ENCODE measurements at places on chromosomes 1 and 21.

DNA sequence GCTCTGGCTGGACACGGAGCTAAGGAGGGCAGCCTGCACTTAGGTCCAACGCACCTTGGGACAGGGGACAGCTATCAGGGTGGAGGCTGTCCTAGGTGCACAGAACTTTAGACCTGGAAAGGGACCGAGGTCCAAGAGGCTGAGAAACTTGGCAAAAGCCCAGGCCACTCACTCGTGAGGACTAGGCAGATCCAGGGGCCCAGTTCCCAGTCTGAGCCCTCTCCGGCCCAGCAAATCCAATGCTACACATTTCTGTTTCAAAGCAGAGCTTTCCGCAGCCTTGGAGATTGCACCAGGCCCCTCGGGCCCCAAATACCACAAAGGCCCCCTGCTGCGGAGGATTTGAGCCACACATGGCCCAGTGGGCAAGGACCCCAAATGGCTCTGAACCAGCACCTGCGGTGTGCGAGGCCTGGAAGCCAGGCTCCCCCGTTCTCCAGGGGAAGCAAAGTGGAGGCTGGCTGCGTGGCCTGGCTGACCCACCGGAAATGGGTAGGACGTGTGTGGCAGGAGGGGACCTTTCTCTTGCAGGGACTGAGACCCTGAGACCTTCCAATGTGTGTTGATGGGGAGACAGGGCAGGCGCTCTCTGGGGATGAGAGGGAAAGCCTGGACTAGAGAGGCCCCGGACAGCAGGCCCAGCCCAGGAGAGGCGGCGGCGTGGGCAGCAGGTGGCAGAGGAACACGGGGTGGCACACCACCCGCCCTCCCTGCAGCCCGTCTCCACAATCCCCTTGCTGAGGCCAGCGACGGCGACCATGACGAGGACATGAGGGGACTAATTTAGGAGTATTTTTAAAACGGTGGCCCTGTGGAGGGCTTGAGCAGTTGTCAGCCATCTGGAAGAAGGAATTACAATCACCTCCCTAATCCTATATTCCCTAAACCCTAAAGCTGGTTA, 118.7 kb downstream of the CASZ1 start:
- no peak for DNase-seq

DNA sequence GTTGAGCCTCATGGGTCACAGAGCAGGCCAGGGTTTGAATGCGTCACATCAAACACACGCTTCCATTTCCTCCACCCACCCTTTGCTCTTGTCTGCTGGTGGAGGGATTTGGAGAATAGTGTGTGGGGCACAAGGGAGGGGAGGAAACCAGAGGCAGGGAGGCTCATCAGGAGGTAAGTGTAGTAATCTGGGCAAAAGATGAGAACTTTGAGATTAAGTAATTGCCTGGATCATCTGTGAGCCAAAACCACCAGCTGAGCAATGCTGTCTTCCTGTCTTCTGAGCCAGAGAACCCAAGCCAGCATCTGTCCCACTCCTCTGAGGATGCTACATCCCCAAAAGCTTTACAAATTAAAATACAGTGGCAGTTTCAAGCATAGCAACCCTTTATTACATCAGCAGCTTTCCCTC, 45.2 kb downstream of the C8B start:
- no peak for DNase-seq

DNA sequence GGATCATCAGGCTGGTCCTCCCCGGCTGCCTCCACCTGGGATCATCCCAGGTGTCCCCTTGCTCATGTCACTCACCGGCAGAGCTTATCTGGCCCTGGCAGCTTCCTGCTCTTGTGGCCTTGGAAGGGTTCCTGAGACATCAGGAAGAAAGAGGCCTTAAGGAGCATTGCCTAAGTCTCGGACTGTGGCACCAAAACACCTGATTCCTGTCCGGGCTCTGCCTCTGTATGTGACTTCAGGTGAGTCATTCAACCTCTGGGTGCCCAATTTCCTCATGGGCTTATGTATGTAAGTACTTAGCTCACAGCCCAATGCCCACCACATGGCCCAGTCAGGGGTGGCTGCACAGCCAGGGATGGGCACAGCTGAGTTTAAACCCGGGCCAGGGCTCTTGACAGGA, 255.9 kb upstream of the VAMP3 start:
- DNase-seq, result no peak

- DNase-seq, result no peak
Observed at GRCh38 chr1:29753771-29754572, 517.6 kb downstream of the PTPRU start.

- DNase-seq, result no peak
Observed at GRCh38 chr21:36749935-36750575, 51.1 kb downstream of the SIM2 start.

GRCh38 chr1:206904423-206905142, 7.3 kb downstream of the IL24 start:
- DNase-seq, result no peak

- DNase-seq, result peak; percentile 58
Observed at GRCh38 chr1:109719337-109719837, 7.3 kb downstream of the GSTM5 start.

DNA sequence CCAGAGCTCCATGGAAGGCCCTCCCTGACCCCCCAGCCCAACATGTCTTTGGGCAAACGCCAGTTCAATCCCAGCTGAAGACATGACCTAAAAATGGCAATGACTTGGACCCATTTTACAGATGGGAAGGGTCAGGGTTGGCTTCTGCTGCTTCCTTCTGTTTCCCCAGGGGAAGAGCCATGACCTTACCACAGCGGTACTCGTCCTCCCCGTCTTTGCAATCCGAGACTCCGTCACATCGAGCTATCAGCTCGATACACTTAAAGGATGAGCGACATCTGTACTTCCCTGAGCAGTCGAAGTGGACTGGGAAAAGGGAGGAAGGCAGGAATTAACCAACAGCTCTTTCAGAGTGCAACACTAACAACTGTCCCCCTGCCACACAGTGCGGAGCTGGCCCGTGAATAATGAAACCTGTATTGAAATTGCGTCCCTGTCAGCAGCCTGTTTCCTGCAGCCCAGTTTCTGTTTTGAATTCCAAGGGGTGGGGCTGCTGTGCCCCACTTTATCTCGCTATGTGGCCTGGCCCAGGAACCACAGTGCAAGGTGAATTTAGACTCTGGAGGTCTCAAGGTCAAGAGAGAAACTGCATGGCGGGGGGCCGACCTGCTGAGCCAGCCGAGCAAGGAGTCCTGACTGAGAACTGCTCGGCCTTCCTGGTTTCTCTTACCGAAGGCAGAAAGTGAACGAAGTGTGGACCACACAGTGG, 7.0 kb downstream of the TMPRSS3 start:
- DNase-seq, result no peak

- no peak for DNase-seq
Observed at GRCh38 chr1:85295006-85295431, 18.6 kb upstream of the BCL10 start.

- no peak for DNase-seq
Observed at GRCh38 chr1:182611787-182612186, 7.6 kb upstream of the RGS16 start.

GRCh38 chr1:35763201-35763600, 6.6 kb downstream of the CLSPN start:
- DNase-seq, result no peak

DNA sequence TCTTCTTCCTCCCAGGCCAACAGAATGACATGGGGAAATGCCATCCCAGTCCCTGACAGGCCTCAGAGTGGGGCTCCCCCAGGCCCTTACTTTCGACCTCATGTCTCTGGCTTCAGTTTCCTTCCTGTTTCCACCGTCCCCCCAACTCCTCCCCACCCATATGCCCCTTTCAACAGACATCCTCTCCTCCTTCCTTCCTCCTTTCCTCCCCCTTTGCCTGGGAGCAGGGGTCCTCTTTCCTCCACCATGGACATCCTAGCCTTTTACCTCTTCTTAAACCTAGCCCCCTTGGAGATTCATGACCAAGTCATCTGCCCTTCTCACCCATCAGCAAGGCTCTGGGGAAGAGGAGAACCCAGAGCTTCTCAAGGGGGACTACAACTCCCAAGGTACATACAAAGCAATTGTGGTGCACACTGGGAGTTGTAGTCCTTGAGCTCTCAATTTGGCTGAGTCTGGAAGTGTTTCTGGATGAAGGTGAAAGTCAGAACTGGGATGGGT, 4.0 kb downstream of the ZBTB7B start:
- DNase-seq, result no peak

DNA sequence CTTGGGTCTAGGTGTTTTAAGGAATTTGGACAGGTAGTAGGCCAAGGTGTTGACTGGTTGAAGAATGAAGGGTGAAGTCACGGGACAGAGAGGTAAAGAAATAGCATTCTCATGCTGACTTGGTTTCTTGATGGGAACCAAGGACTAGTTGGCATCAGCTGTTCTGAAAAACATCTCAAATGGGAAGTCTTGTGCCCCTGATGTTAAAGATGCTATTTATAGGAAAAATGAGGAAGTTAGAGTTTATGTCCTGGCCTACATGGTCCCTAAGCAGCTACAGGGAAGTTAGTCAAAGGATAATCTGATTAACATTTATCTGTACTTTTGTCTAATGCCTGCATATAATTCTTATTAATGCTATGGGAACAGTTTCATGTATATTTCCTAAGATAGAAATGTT, 262.4 kb downstream of the HHIPL2 start:
- DNase-seq, result no peak

DNA sequence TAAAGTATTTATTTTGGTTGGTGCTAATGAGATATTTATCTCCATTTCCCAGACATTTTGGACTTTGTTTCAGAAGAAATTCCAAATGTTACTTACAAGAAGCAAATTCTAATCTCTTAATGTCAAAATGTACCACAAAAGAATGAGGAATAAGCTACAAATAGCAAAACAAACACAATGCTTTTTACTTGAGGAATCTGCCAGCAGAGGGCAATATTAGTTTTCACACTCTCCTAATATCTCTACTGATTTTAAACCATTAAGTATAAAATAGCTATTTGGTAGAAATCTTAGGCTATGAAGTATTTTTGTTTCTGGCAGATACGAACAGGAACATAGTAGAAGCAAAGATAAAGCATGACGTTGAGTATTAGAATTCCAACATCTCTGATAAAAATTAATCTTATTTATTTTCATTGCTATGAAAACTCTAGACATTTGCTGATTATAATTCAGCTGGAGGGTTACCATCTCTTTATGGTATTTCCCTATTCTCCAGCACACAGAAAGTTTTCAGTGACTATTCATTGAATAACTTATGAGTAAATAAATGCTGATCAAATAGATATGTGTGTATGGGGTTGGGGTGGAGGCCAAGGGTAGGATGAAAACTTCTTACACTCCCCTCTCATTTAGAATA, 13.4 kb upstream of the HMCN1 start:
- peak; percentile 31 for DNase-seq

DNA sequence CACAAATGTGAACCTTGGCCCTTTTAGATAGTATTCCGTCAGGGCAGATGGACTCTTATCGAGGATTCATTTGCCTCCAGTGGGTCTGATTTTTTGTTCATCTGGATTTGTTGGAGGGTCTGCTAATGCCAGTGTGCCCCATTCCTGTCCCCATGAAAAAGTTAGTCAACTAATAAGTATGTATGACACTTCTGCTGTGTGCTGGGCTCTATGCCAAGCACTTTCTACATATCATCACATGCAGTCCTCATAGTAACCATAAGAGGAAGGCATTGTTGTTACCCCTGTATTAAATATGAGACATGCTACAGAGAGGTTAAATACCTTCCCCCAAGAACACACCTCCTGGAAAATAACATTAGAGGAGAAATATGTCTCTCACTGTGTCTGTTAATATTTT, 46.6 kb upstream of the MAB21L3 start:
- DNase-seq, result peak; percentile 32
